Testis (tissue), 5 donors: ENCODE measurements at places on chromosomes 5 and 9. TPM values are rescaled to one million over a fixed set of nuclear protein-coding genes. Genes with fewer than 3 reads are reported as not detected.

- DNase-seq, result no peak
- no peaks in the 10 kb centered on the region for H3K4me1 ChIP-seq
- H3K27me3 ChIP-seq, result no peaks in the 10 kb centered on the region
- no peak overlapping the region for H3K27ac ChIP-seq
These were observed 34.9 kb upstream of the STOM start for GRCh38 chr9:121404906-121405305.

GRCh38 chr9:12702160-12702758 lies 9.1 kb downstream of the TYRP1 start:
- peak; percentile 27 for DNase-seq
- no peaks in the 10 kb centered on the region for H3K27me3 ChIP-seq
- H3K36me3 ChIP-seq, result no peaks in the 10 kb centered on the region
- no peaks in the 10 kb centered on the region for H3K4me1 ChIP-seq

- H3K27ac ChIP-seq, result no peak overlapping the region
- no peaks in the 10 kb centered on the region for H3K4me1 ChIP-seq
- DNase-seq, result no peak
- no peak overlapping the region for H3K4me3 ChIP-seq
- H3K36me3 ChIP-seq, result no peaks in the 10 kb centered on the region
These were observed 480.6 kb upstream of the DAB2 start for GRCh38 chr5:39905356-39905755.

- DNase-seq, result no peak
- H3K36me3 ChIP-seq, result no peaks in the 10 kb centered on the region
- H3K27me3 ChIP-seq, result no peaks in the 10 kb centered on the region
- no peak overlapping the region for H3K4me3 ChIP-seq
These were observed 12.6 kb downstream of the UNC5A start for GRCh38 chr5:176822793-176823481.

GRCh38 chr5:123719004-123719403 lies 207.0 kb downstream of the CSNK1G3 start:
- no peaks in the 10 kb centered on the region for H3K27me3 ChIP-seq
- no peaks in the 10 kb centered on the region for H3K36me3 ChIP-seq
- H3K4me1 ChIP-seq, result no peaks in the 10 kb centered on the region
- H3K27ac ChIP-seq, result no peak overlapping the region
- no peak overlapping the region for H3K4me3 ChIP-seq

GRCh38 chr5:167688341-167689130 lies 602.9 kb upstream of the WWC1 start:
- no peaks in the 10 kb centered on the region for H3K36me3 ChIP-seq
- no peak overlapping the region for H3K4me3 ChIP-seq
- no peak overlapping the region for H3K27ac ChIP-seq
- no peaks in the 10 kb centered on the region for H3K4me1 ChIP-seq

DNA sequence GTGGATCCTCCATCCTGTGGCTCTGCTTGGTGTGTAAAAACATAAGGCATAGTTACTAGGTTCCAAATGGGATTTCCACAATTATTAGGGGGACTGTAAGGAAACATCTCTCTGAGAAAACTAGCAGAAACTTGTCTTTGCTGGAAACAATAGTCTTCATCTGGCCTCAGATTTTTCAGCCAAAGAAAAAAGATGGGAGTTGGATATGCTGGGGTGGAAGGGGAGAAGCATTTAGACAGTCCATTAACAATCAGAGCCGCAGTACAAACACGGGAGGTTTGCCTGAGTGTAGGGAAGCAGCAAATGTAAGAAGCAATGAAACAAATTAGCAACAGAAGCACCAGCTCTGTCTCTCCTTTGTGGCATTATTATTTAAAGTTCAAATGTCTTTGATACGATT lies 402.7 kb upstream of the ZNF608 start:
- DNase-seq, result no peak
- H3K27me3 ChIP-seq, result no peaks in the 10 kb centered on the region
- no peak overlapping the region for H3K4me3 ChIP-seq

DNA sequence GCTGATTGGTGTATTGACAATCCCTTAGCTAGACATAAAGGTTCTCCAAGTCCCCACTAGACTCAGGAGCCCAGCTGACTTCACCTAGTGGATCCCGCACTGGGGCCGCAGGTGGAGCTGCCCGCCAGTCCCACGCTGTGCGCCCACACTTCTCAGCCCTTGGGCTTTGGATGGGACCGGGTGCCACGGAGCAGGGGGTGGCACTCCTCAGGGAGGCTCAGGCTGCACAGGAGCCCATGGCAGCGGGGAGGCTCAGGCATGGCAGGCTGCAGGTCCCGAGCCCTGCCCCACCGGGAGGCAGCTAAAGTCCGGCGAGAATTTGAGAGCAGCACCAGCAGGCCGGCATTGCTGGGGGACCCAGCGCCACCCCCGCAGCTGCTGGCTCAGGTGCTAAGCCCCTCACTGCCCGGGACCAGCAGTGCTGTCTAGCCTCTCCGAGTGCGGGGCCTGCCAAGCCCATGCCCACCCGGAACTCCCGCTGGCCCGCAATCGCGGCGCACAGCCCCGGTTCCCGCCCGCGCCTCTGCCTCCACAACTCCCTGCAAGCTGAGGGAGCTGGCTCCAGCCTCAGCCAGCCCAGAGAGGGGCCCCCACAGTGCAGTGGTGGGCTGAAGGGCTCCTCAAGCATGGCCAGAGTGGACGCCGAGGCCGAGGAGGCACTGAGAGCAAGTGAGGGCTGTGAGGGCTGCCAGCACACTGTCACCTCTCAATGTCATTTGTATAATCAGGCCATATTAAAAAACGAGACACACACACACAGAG lies 437.2 kb downstream of the CSNK1G3 start:
- H3K27ac ChIP-seq, result no peak overlapping the region
- no peaks in the 10 kb centered on the region for H3K4me1 ChIP-seq
- no peaks in the 10 kb centered on the region for H3K36me3 ChIP-seq
- no peaks in the 10 kb centered on the region for H3K27me3 ChIP-seq

GRCh38 chr9:129989740-129990139 lies 53.2 kb downstream of the FNBP1 start:
- H3K27me3 ChIP-seq, result no peaks in the 10 kb centered on the region
- H3K4me3 ChIP-seq, result no peak overlapping the region
- DNase-seq, result no peak
- H3K27ac ChIP-seq, result no peak overlapping the region
- H3K36me3 ChIP-seq, result no peaks in the 10 kb centered on the region

- no peaks in the 10 kb centered on the region for H3K4me1 ChIP-seq
- no peaks in the 10 kb centered on the region for H3K27me3 ChIP-seq
- no peaks in the 10 kb centered on the region for H3K36me3 ChIP-seq
- H3K4me3 ChIP-seq, result no peak overlapping the region
These were observed 101.5 kb downstream of the DEPDC1B start for GRCh38 chr5:60598424-60598823.

- no peak overlapping the region for H3K27ac ChIP-seq
- no peak overlapping the region for H3K4me3 ChIP-seq
- no peaks in the 10 kb centered on the region for H3K4me1 ChIP-seq
- DNase-seq, result no peak
- H3K36me3 ChIP-seq, result no peaks in the 10 kb centered on the region
These were observed 15.6 kb upstream of the RLN1 start for GRCh38 chr9:5355226-5355625.

GRCh38 chr5:81420039-81420667 lies 26.2 kb upstream of the ACOT12 start:
- H3K36me3 ChIP-seq, result no peaks in the 10 kb centered on the region
- no peak for DNase-seq
- H3K4me3 ChIP-seq, result no peak overlapping the region

- no peak for DNase-seq
- H3K27me3 ChIP-seq, result no peaks in the 10 kb centered on the region
- H3K4me3 ChIP-seq, result no peak overlapping the region
- H3K36me3 ChIP-seq, result no peaks in the 10 kb centered on the region
- no peaks in the 10 kb centered on the region for H3K4me1 ChIP-seq
These were observed 198.9 kb downstream of the NXNL2 start for GRCh38 chr9:88733651-88734421.

DNA sequence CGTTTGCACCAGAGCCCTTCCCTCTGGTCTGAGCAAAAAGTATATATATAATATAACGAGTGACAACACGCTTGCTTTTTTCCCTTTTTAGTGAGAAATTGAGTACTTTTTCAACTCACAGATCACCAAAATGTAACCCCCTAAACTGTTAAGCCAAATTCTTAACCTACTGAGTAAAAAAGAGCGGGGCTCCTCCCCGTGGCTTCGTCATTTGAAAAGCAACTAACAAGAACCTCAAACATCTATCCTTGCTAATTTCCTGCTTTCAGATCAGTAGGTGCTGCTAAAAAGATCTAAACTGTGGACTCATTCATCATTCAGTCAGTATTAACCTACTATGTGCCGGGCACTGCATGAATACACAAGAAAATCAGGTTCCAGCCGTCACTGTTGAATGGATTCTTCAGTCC lies 1.0 kb upstream of the PTBP3 start:
- DNase-seq, result peak; percentile 59
- H3K36me3 ChIP-seq, result no peaks in the 10 kb centered on the region
- peaks cover 8% of the 10 kb centered on the region for H3K4me1 ChIP-seq
- no peaks in the 10 kb centered on the region for H3K27me3 ChIP-seq

DNA sequence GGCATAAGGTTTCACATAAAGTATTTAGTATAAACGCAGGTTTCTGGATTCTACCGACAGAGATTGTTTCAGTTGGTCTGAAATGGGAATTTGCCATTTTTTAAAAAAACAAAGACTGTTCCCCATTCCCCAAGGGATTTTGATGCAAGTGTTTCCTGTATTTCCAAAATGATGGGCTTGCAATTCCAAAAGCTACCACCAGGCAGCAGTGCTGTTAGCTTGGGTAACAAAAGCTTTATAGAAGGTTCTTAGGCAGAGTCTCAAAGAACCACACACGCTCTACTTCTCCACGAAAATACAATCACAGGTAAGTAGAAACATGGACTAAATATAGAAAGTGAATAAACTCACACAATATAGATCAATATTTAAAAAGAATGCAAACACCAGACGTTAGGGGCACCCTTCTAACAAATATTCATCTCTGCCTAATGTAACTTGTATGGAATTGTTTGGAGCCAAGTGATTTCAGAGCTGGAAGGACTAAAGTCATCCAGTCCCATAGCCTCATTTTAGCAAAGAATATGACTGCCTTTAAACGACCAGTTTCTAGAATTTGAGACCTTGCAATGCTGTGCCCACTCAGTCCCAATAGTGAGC lies 154.3 kb downstream of the SPOCK1 start:
- DNase-seq, result peak; percentile 84
- H3K27ac ChIP-seq, result no peak overlapping the region
- no peaks in the 10 kb centered on the region for H3K27me3 ChIP-seq
- no peaks in the 10 kb centered on the region for H3K36me3 ChIP-seq
- no peaks in the 10 kb centered on the region for H3K4me1 ChIP-seq

- H3K27ac ChIP-seq, result no peak overlapping the region
- H3K4me1 ChIP-seq, result no peaks in the 10 kb centered on the region
- no peak for DNase-seq
These were observed 160.0 kb upstream of the GNA14 start for GRCh38 chr9:77807846-77808750.

DNA sequence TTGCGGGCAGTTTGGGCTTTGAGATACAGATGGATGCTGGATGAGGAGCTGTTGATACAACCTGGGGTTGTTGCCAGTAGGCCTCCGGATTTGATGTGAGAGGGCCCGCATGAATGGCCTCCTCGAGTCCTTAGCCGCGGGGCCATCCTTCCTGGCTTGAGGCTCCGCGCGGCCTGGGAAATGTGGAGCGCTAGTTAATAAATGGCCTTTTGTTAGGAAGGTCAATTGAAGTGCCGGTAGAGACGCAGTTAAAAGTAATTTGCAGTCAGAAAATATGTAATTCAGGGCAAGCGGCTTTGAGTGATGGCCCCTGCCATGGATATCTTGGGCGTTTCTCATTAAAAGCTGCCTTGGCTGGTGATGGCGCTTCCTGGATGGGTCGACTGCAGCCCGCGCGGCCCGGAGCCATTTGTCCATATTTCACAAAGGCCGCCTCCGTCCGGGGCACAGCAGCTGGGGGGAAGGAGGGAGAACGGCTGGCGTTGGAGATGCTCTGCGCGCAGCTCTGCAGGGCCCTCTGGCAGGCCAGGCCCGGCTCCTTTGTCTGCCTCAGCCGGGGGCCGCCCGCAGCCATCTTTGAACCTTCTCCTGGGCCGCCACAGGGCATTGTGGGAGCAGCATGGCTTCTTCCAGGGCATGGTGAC lies 11.2 kb downstream of the MVB12B start:
- H3K27ac ChIP-seq, result no peak overlapping the region
- no peaks in the 10 kb centered on the region for H3K4me1 ChIP-seq
- peak overlapping the region; percentile 27 for H3K4me3 ChIP-seq
- H3K36me3 ChIP-seq, result no peaks in the 10 kb centered on the region
- DNase-seq, result peak; percentile 48
- no peaks in the 10 kb centered on the region for H3K27me3 ChIP-seq

DNA sequence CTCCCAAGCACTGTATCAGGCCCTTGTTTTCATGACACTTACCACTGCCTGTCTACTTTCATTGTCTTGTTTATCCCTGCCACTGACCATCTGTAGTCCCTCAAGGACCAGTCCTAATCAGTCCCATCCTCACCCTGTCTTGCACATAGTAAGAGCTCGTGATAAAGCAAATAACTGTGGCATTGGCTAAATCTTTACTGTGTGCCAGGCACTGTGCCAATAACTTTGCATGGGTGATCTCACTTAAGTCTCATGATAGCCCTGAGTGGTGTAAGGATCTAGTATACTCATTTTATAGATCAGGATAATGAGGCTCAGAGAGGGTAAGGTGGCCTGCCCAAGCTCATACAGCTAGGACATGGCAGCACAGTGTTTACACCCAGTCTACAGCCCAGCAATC lies 5.6 kb downstream of the CDX1 start:
- no peaks in the 10 kb centered on the region for H3K27me3 ChIP-seq
- no peaks in the 10 kb centered on the region for H3K36me3 ChIP-seq
- H3K27ac ChIP-seq, result no peak overlapping the region
- DNase-seq, result no peak
- no peak overlapping the region for H3K4me3 ChIP-seq

- no peak overlapping the region for H3K4me3 ChIP-seq
- H3K27ac ChIP-seq, result no peak overlapping the region
- no peak for DNase-seq
- H3K36me3 ChIP-seq, result no peaks in the 10 kb centered on the region
- H3K4me1 ChIP-seq, result no peaks in the 10 kb centered on the region
These were observed 265.4 kb downstream of the DTWD2 start for GRCh38 chr5:118723021-118723338.

DNA sequence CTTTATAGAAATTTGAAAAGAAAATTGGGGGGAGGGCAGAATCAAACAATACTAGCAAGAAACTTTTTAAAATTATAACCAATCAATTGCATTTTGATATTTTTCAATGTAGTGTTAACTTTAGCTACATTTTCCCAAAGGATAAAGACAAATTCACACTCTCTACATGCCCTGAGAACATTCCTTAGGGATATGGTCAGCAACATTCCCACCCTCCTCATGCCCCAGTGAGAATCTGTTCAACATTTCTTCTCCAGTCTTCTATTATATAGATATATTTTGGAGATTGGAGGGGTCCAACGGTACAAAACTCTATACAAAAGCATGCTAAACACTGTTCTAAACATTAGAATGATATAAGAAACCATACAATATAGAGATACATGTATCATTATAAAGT lies 11.6 kb upstream of the PRR16 start:
- no peak overlapping the region for H3K4me3 ChIP-seq
- no peak overlapping the region for H3K27ac ChIP-seq
- no peaks in the 10 kb centered on the region for H3K4me1 ChIP-seq
- H3K27me3 ChIP-seq, result no peaks in the 10 kb centered on the region

PRDM9 gene
- total RNA-seq, result 10.2 TPM

PTGDS gene
- total RNA-seq, result 5,948 TPM

SHLD3 gene
- 4.6 TPM for total RNA-seq

WDR41 gene
- total RNA-seq, result 46.5 TPM

HAND1 gene
- total RNA-seq, result not detected

NUTM2F gene
- total RNA-seq, result 1.1 TPM

NR5A1 gene
- 65.2 TPM for total RNA-seq

PTPN3 gene
- 8.1 TPM for total RNA-seq

TMCO6 gene
- 103 TPM for total RNA-seq

CBY3 gene
- 12.8 TPM for total RNA-seq

SLC35A4 gene
- 105 TPM for total RNA-seq

FOXI1 gene
- total RNA-seq, result 0.19 TPM

ERGIC1 gene
- 100.0 TPM for total RNA-seq

NME5 gene
- 22.4 TPM for total RNA-seq
